ENCODE measurements at places on chromosomes 12 and 14.

- DNase-seq, result peak; percentile 44
Observed at GRCh38 chr14:58107947-58108552, 44.0 kb downstream of the ARMH4 start.

GRCh38 chr12:51025338-51025835, 797 bp downstream of the SLC11A2 start:
- DNase-seq, result no peak

DNA sequence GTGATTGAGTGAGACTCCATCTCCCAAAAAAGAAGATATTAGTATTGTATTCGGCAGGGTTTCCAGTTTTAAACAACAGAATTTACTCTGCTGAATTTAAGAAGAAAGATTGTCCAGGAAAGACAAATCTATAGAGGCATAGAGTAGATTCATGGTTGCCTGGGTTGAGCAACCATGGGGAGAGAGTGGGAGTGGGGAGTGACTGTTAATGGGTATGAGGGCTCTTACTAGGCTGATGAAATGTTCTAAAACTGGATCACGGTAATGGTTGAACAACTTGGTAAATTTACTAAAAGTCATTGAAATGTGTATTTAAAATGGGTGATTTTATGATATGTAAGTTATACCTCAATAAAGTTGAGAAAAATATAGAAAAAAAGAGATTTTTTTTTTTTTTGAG, 13.9 kb upstream of the C12orf76 start:
- no peak for DNase-seq

DNA sequence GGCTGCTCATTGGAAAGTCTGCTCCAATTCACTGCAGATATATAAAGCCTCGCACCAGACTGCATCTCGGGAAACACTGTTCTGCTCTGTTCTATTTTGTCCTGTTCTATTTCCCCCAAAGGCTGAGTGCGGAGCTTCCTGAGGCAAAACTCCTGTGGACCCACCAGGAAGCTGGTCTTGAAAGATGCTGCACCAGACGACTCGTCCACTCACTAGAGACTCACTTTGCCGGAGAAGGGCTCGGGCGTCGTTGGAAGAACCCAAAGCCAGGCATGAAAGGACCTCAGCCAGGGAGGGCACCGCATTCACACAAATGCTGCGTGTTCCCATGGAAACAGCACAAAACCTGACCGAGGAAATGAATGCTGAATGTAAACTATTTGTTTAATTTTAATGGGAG, 331.2 kb upstream of the SFSWAP start:
- no peak for DNase-seq

DNA sequence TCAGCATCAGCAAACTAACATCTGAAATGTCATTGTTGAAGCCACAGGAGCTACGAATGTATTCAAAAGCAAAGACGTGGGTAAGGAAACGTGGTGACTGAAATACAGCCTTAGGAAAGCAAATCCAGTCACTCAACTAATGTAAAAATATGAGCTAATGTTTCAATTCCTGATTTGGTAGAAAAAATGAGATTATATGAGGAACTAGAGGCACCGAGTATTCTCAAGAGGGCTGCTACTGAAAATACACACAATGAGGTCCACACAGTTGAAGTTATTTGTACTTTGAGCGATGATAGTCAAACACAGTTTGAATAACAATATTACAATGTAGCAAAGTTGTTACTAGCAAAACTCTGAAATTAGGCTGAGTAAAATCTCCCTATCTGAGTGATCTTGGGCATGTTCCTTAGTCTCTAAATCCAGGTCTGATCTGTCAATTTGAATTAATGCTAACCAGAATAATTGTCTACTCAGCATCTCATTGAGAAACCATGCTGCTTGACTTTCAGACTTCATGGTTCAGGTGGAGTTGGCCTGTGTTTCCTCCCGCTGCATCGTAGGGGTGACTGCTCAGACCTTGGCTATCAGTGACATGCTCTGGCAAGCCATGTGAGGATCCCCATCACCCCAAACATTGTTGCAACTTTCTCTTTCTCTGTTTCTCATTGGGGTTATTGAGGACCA, 467.1 kb upstream of the SOX5 start:
- DNase-seq, result no peak

GRCh38 chr12:34598851-34599529, 576.7 kb downstream of the ALG10 start:
- DNase-seq, result no peak

Data from activated CD4-positive, alpha-beta T cell treated with anti-CD3 and anti-CD28 coated beads, Interleukin-10, Interleukin-2, amounts not matched to agents 100 ng/mL and 50 ng/mL, durations not matched to agents 16 hours and 8 hours (primary cell).